Right forelimb (tissue), 1 donor: ENCODE measurements at places on chromosomes 3 and 15.

DNA sequence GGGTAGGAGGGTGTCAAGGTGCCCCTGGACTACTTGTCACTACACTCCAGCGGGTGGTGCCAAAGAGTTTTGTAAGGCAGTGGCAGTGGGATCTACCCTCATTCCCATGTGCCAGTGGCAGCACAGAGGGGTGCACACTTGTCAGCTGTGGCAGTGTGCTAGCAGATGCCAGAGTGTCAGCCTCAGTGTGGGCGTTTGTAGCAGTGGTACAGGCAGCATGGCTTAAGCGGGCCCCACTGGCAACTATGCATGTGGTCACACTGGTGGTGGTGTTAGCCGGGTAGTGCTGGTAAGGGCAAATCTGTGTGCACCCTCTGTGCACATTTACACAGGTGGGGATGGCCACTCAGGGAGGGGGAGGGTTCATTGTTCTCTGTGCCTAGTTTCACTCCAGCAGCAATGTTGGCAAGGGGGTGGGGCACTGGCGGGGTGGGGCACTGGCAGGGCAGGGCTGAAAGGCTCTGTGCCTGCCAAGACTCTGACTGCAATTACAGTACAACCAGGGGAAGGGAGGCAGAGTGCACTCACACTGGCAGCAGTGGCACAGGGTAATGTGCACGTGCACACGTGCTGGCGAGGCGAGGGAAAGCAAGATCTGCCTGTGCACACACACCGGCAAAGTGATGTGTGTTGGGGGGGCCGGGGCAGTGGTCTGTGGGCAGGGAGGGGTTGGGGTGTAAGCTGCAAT, 31.8 kb downstream of the MYO9A start:
- DNase-seq = no peak

- DNase-seq = no peak
These were observed 52.8 kb upstream of the DGKG start for GRCh38 chr3:186414735-186415419.

DNA sequence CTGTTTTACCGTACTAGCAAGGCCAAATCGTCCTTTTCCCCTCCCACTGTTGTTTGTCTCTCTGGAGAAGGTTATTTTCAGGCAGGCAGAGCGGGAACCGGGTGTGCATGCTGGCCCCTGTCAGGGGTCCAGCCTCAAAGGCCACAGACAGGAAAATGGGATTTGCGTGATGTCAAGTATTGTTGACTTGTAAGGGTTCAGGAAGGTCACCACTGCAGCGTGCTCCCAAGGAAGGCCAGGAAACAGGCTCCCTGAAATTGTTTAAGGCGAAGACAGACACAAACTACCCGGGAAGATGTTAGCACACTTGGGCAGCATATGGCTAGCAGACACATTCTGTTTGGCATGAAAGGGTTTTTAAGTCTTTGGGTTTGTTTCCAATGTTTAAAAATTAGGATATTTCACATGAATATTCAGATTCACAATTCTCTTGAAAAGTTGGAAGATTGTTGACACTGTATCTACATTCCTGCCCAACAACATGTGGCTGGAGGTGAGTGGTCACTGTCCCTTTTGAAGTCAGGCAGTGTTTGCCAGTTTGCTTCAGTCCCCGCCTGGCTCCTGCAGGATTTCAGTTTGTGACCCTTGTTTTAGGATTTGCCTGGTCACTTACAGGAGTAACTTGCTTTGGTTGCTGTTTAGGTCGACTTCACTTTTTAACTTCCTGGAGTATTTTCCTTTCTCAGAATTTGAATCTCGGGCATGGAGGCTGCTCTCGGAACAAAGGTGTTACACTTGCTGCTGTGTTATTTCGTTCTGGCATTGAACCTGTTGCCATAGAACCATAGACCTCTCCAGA, 90.4 kb downstream of the BDH1 start:
- DNase-seq = no peak

DNA sequence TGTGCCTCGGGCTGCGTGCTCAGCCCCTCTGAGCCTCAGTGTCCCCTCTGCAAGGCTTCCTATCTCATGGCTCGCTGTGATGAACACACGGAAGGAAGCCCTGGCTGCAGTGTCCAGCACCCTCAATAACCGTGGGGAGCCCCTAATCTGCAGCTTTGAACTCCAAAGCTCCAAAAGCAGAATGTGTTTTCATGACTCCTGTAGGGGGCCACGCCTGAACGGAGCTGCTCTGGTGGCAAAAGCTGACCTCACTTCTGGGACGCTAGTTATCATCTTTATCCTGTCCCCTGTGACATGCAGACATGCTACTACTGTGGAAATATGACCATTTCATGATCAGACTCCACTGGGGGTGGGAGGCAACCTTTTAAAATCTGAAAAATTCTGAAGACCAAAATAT, 98.8 kb downstream of the SEC22A start:
- no peak for DNase-seq

DNA sequence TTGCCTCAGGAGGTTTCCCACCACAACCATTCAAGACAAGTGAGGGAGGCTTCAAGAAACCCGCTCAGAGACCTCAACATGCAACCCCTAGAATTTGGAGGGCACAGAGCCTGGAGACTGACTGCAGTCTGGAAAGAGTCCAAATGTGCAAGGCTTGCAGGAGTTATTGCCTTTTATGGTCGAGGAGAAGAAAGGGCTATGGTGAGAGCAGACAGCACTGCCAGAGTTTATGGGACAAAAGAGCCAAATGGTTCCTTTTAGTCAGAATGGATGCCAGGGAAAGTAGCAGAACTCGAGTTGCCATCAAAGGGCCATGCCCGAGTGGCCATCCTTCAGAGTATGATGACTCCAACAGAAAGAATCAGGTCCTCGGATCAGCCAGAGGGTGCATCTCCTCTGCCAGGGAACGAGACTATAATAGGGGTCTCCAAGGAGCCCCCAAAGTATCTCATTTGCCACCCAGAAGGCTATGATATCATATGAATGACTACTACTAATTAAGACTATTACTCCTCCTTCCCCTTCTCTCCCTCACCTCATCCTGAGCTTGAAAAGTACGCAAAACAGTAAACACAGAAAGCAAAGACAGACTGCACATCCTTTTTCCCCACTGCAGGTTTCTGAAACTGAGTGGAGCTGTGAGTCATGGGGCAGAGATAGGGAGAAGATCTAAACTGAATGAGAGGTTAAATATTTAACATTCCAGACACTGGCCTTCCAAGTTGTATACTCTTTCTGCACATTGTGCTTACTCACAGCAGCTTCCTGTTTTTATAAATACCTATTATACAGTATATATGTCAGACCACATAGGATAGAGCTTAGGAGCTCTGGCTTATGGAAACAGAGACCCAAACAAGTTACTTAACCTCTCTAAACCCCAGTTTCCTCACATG, 33.9 kb upstream of the TMCO5A start:
- no peak for DNase-seq

GRCh38 chr3:172070269-172070668, 30.9 kb downstream of the FNDC3B start:
- no peak for DNase-seq

DNA sequence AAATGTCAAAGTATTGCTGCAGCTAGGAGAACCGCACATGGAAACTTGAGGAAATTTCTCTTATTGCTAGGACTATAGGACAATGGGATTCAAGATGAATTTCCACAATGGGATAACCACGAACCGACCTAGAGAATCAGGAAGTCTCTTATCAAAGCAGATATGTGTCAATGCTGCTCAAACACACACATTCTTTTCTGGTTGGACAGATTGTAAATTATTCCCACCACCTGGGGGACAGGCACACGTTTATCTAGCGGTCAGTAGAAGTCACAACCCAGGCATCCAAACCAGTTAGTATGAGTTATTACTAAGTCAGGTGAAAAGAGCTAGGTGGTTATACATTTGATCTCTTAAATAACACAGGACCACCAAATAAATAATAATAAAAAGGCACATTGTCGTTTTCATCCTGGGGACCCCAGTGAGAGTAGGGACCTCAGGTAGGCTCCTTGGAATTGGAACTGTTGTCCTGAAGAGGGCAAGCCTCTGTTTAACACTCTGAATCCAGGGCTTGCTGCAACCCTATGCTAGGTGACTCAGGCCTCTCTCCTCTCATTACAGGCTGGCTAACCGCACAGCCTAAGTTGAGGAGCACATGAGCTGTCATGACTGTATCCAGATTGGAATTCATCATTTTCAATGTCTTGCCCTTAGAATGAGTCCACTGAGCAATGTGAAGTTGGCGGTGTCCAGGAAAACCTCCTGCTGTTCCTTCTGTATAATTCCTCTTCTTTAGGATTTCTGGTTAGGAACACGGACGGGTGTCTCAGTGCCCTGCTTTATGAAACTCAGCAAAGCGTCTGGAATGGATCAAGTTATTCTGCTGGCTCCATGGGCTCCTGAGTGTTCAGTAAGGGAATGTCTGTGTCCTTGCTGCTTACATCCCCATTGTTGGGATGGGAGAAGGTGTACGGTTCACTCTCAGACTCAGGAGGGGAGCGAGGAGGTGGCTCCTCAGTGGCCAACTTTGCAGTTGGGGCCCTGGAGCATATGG, 59.0 kb downstream of the CLEC3B start:
- DNase-seq = no peak

GRCh38 chr3:54714035-54714434, 213.8 kb downstream of the LRTM1 start:
- no peak for DNase-seq

DNA sequence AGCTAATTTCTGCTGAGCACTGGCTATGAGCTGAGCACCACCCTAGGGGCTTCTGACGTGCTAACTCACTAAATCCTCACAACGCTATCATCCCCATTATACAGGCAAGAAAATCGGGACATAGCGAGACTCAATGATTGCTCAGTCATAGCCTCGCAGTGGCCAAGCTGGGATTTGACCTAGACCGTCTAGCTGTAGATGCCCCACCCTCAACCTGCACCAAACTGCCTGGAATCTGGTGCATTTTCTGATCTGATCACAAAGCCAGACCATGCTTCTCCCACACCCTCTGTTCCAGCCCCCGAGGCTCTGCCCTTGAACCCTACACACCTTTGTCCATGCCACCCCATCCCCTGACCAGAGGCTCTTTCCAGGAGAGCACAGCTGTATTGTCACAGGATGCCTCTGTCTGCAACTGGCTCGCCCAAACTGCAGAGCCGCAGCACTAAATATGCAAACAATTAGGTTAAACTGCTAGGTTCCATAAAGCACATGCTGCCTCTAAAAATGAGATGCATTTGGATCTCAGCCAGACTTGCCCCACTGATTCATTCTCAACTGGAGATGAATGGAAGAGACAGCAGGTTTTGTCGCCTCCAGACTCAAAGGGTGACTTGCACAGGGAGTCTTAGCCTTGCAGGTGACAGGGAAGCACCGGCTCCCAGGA, 95.2 kb downstream of the NUP210 start:
- no peak for DNase-seq

- DNase-seq = no peak
These were observed 49.1 kb downstream of the KLF13 start for GRCh38 chr15:31375772-31376171.

- DNase-seq = no peak
These were observed 386.5 kb upstream of the CFAP20DC start for GRCh38 chr3:59436164-59436958.

GRCh38 chr15:29890336-29891095, 68.2 kb upstream of the TJP1 start:
- DNase-seq = no peak
